ENCODE measurements at places on chromosomes 7 and 10. TPM values are rescaled to one million over a fixed set of nuclear protein-coding genes. Genes with fewer than 3 reads are reported as not detected.

MACROH2A2 gene
- 13.3 TPM for total RNA-seq

NXPH1 gene
- 2.8 TPM for total RNA-seq

DNA sequence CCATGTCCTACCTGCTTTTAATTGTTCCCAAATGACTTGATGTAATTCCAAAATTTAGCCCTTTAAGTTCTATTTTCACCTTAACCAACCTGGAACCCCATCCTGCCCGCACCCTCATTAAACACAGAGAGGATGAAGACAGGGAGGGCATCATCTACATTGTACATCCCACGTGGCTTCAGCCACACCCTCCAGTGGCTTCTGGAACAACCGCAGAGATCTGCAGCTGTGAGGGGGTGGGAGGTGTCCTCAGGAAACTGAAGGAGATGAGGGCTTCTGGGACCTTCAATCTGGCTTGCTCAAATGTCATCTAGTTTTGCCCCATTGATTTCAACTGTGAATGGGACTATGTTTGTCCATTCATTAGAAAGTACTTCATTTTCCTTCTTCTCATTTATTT lies 39.0 kb downstream of the AKR1B1 start:
- peak; percentile 70 for DNase-seq

- no peak for DNase-seq
Observed at GRCh38 chr7:26593896-26594295, 270.5 kb downstream of the SKAP2 start.

JAZF1 gene
- 5.6 TPM for total RNA-seq

GRCh38 chr10:58412502-58412961 lies 27.3 kb downstream of the TFAM start:
- DNase-seq: peak; percentile 90

DNA sequence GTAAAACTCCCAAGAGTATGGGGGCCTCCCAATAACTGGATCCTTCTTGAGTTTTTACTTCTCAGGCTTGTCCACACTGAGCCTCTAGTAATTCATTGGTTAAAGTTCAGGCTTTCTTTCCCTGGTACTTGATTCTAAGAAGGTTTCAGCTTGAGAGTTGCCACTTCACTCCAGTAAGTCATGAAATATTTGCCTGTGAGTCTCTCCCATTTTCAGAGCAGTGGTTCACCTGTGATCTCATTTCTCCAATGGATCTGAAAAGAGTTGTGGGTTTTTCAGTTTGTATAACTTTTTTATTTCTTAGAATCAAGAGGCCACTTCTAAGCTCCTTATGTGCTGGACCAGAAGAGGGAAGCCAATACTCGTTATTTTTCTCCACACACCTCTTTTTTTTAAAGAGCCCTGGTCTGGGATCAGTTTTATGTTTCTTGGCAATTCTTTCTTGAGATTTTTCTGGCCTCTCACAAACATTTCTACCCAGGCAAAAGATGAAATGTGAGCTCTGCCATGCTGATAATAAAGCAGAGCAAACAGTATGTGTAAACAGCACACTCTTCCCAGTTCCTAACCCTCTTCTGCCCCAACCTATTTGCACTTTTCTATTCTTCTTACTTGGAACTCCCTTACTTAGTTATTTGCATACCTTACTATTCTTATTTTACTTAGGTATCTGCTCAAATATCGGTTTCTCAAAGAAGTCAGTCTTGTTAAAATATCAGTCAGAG lies 983.4 kb downstream of the CCSER2 start:
- no peak for DNase-seq

DNA sequence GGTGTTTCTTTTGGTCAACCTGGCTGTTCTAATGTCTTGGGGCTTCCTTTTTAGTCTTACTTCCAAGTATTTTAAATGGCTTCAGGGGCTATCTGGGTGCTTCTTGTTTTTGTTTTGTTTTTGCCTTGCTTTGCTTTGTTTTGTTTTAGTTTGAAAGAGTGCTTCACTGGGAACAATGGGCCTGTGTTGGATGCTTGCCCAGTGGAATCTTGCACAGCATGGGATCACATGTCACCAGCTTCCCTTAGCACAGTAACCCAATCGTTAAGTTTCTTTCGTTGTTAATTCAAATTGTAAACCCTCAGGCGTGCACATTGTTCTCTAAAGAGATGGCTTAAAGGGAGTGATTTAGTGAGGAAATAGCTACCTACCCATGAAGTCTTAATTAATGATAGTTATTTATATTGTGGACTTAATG lies 8.9 kb downstream of the COL17A1 start:
- DNase-seq: peak; percentile 70

GRCh38 chr10:71127104-71127503 lies 85.3 kb upstream of the UNC5B start:
- DNase-seq: no peak

GRCh38 chr7:73828107-73828803 lies 2.5 kb upstream of the CLDN4 start:
- peak; percentile 62 for DNase-seq

GNAT3 gene
- total RNA-seq: not detected

- no peak for DNase-seq
Observed at GRCh38 chr7:110647266-110647665, 443.7 kb upstream of the LRRN3 start.

DNA sequence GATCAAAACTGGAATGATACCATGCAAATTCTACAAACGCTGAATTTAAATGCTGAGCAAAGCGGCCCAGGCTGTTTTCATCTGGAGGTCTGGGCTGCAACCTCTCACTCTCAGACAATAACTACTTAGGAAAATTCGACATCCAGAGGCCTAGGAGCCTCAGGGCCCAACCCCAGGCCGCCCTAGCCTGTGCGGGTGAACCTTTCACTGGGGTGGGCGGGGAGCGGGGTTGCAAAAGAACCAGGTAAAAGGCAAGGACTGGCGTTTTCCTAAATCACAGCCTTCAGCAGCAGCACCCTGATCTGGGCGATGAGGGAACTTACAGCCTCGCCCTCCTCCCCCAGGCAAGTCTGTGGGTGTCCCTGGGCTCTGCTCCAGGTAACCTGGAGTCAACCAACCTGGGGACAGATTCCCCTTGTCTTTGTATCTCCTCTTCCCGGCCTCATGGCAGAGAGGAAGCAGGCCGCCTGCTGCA lies 33.4 kb downstream of the CALML5 start:
- no peak for DNase-seq

FOXI2 gene
- not detected for total RNA-seq

GRCh38 chr10:127740596-127740995 lies 3.6 kb downstream of the FOXI2 start:
- no peak for DNase-seq

DNA sequence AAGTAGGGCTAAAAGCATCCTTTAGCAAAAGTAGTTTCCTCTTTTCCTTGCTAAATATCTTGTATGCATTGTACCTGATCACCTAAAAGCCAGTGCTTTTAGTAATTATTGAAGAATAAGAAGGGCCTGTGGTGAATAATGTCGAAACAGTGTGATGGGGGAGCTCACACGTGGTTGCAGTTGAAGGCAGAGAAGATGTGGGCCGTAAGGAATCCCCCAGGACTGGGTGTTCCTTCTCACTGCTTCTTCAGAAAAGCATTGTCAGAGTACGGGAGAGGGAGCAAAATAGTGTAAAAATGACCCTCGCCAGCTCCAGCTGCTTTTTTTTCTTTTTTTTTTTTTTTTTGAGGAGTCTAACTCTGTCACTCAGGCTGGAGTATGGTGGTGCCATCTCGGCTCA lies 201.1 kb downstream of the NSUN6 start:
- DNase-seq: no peak

NOC3L gene
- total RNA-seq: 46.8 TPM

GRM8 gene
- total RNA-seq: 0.11 TPM

- DNase-seq: no peak
Observed at GRCh38 chr10:22720667-22721066, 6.3 kb upstream of the PIP4K2A start.

- peak; percentile 86 for DNase-seq
Observed at GRCh38 chr7:22885797-22886261, 63.2 kb upstream of the TOMM7 start.

GRCh38 chr10:66252986-66253385 lies 672.9 kb upstream of the LRRTM3 start:
- DNase-seq: no peak

FZD1 gene
- 58.5 TPM for total RNA-seq

HKDC1 gene
- 1.1 TPM for total RNA-seq

- DNase-seq: no peak
Observed at GRCh38 chr7:150396426-150396825, 17.3 kb downstream of the ZNF775 start.

DNA sequence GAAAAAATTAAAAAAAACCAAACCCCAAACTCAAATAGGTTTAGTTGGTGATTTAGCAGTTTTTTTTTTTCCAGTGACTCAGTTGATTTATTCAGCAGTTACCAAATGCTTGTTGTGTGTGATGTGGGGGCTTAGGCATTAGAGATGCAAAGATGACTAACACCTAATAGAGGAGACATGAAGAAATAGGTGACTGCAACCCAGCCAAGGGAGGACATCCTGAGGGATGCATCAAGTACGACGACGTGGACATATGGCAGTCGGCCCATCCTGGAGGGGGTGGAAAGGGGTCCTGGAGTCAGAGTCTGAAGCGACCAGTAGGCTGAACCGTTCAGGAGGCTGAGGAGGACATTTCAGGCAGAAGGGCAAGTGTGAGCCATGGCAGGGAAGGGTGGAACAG lies 35.5 kb downstream of the LRMDA start:
- peak; percentile 7 for DNase-seq
